ENCODE measurements at places on chromosomes 7 and 10.

DNA sequence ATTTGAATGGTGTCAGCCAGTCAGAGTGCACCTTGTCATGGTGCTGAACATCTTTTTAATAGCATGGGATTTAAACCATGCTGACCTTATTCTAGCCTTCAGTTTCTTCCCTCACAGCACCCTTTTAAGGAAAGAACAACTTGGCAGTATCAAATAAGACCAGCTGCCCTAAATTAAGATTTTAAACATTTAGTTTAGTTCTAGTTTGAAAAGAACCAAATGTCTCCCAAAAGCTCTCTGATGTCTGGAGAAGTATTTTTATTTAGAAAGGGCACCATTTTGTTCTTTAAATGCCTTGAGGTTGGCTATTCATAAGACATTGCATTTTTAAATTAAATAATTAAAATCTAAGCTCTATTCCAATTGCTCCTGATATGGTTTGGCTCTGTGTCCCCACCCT, 121.1 kb downstream of the CCDC3 start:
- no peak for DNase-seq

- no peak for DNase-seq
These were observed 125.4 kb upstream of the TARP start for GRCh38 chr7:38398725-38399321.

- DNase-seq: no peak
These were observed 88.5 kb downstream of the ADCY1 start for GRCh38 chr7:45662540-45663166.

- DNase-seq: peak; percentile 69
These were observed 40.0 kb upstream of the GRB10 start for GRCh38 chr7:50822706-50823105.

- DNase-seq: no peak
These were observed at the start of gene IFIT5 for GRCh38 chr10:89414146-89414878. Gene IFIT5, plus strand, starts transcription at chr10:89414568. Its CDS starts 231 bp downstream, at chr10:89414799.
